ENCODE measurements at places on chromosomes 1 and 21.
A peak's percentile ranks its signal among the peaks of the same experiment; 100 is the strongest.

GRCh38 chr1:43329995-43330751 lies 7.4 kb upstream of the MPL start:
- no peak for DNase-seq

GRCh38 chr1:163874070-163874469 lies 552.3 kb downstream of the NUF2 start:
- DNase-seq, result no peak

- DNase-seq, result no peak
Measured at GRCh38 chr21:44980562-44981489, 41.0 kb downstream of the SLX9 start.

DNA sequence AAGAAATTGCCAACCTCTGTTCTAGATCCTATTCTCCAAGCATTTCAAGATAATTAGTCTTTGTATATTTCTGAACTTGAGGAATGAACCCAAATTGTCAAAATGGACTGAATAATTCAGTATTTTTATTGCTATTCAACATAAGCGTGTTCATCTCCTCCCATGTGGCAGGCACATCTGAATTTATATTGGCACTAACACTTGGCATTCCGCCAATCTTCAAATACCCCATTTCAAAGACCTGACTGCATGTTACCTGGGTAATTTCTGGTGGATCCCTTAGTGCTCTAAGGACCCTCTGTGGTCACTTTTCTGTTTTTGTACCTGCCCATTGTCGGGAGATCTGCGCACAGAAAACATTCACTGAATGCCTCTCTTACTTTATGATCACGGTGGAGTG lies 66.6 kb downstream of the BACE2 start:
- DNase-seq, result no peak

DNA sequence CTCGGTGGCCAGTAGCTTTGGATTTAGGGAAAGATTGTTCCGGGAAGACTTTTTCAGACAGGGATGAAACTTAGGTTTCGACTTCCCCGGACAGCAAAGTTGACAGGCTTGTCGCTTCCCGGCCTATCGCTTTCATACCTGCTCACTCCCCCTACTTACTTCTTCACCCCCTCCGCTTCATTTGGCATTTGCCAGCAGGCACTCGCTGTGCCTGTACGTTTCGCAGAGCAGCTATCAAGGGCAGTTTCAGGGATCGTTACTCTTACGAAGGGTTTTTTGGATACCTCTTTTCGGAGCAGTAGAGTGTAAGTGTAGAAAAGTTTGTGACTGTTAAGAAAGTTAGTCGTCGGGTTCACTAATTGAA lies 393 bp downstream of the BLZF1 start:
- DNase-seq, result peak; percentile 15

GRCh38 chr1:82515650-82516049 lies 714.9 kb downstream of the ADGRL2 start:
- no peak for DNase-seq

- DNase-seq, result peak; percentile 77
Measured at GRCh38 chr1:206117151-206117948, at the start of gene AVPR1B. TSS of gene AVPR1B (minus strand) at chr1:206117388. CDS start at chr1:206116890, 498 bp downstream.

DNA sequence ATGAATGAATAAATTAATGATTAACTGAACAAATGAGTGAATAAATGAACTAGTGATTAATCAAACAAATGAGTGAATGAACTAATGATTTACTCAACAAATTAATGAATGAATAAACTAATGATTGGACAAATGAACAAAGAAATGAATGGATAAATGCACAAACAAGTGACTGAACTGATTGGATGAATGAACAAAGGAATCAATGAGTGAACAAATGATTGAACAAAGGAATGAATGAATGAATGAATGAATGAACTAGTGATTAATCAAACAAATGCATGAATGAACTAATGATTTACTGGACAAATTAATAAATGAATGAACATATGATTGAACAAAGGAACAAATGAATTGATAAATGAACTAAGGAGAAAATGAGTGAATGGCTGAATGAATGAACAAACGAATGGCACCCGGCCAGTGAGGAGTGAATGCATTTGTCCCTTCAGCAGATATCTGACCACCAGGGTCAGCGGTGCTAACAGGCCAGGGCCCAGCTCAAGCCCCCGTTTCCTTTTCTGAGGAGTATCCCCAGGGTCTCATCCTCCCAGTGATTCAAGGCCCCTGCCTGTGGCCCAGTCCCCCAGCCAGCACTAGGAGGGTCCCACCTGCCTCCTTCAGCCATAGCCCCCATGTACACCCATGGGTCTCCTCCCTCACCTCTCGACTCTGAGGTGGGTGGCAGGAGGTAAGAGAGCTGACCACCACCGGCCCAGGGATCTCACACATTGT lies 49.9 kb downstream of the WNT9A start:
- DNase-seq, result no peak
